ENCODE measurements at places on chromosomes 5 and 9.

GRCh38 chr5:102545175-102545574, 46.4 kb upstream of the SLCO6A1 start:
- DNase-seq, result no peak

GRCh38 chr5:52269859-52270258, 517.9 kb upstream of the ITGA1 start:
- DNase-seq, result no peak

DNA sequence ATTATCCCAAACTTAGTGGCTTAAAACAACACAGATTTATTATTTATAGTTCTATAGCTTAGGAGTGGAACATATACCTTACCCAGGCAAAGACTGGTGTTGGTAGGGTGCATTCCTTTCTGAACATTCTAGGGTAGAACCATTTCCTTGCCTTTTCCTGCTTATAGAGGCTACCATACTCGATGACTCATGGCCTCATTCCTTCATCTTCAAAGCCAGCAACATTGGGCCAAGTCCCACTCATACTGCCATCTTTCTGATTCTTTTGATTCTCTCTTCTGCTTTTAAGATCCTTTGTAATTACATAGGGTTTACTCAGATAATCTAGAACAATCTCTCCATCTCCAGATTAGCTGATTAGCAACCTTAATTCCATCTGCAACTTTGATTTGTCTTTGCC, 452.7 kb upstream of the KLF4 start:
- DNase-seq, result no peak

DNA sequence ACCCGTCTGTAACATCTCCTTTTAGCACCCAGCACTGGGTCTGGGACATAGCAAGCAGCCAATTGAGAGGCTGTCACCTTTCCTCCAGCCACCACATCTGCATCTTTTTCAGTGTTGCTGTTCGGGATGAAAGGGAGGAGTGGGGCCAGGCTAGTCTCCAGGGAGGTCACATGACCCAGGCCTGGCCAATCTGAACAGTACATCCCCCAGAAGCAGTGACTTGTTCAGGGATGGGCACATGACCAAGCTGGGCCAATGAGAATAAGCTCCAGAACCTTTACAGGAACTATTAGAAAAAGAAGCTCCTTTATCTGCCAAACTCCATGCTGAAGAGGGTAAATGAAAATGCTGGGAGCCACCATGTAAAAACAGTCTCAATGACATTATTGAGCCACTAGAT, 359.0 kb downstream of the SLIT3 start:
- no peak for DNase-seq

GRCh38 chr9:26773056-26773455, 119.5 kb downstream of the CAAP1 start:
- DNase-seq, result no peak

- DNase-seq, result no peak
Measured at GRCh38 chr9:122948313-122948712, 7.5 kb downstream of the RABGAP1 start.

GRCh38 chr5:59206132-59206581, 623.3 kb downstream of the RAB3C start:
- no peak for DNase-seq

DNA sequence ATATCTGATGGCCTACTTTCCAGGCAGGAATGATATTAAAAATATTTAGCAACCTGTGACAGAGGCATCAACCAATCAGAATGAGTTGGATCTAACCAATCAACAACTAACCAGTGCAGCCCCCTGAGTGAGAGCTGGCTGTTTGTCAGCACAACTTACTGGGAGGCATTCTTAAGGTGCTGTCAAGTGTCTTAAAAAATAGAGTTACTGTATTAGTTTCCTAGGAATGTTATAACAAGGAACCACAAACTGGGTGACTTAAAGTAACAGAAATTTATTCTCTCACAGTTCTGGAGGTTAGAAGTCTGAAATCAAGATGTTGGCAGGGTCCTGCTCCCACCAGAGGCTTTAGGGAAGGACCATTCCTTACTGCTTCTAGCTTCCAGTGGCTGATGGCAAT, 85.2 kb downstream of the ATG10 start:
- DNase-seq, result no peak

GRCh38 chr9:108708448-108708847, 147.3 kb downstream of the ACTL7B start:
- DNase-seq, result no peak

All from COLO829 (cell line).